ENCODE measurements at places on chromosomes 1 and 21.

GRCh38 chr1:163063143-163063542, 6.0 kb upstream of the RGS4 start:
- no peak for DNase-seq

GRCh38 chr1:24526940-24527542, 24.4 kb downstream of the RCAN3 start:
- DNase-seq, result no peak

DNA sequence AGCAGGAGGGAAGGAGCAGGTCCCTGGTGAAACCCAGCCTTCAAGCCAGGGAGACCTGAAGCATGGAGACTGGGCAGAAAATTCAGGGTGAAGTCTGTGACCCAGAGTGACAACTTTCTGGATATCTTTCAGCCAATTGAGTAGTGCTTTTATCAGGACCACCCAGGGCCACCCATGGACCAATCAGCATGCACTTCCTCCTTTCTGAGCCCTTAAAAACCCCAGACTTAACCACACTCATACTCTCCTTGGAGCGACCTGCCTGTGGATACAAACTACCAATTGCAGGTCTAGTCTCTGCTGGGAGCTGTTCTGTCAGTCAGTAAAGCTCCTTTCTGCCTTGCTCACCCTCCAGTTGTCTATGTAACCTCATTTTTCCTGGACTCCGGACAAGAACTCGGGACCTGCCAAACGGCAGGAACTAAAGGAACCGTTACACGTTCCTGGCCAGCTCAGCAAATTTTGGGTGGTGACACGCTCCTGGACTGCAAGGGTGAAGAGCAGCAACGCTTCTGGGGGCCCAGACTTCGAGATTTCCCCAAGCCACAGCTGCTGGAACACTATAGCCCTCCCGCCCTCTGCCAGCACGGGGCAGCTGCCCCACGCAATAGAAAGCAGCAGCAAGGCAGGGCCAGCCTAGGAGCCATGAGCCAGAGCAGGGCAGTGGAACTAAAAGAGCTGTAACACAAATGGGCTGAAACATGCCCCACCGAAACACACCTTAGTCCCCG, 1183.4 kb downstream of the AMY1C start:
- no peak for DNase-seq

DNA sequence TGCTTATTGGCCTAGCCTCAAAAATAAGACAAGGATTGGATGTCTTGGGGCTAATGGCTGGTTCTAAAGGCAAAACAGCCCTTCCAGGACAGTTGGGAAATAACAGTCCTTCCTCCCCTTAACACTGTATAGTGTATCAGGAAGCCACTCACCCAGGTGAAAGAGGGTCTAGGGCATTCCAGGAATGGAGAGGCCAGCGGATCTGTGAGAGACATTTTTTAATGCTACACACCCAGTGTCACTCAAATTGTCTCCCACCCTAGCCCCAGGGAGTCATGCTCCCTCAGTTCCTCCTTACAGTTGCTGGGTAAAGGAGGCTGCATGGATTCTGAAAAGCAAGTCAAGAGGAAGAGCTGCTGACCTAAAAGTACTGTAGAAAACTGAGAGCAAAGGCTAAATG, 24.1 kb upstream of the EXO1 start:
- no peak for DNase-seq

- no peak for DNase-seq
These were observed 450.0 kb downstream of the USP25 start for GRCh38 chr21:16179773-16180172.

DNA sequence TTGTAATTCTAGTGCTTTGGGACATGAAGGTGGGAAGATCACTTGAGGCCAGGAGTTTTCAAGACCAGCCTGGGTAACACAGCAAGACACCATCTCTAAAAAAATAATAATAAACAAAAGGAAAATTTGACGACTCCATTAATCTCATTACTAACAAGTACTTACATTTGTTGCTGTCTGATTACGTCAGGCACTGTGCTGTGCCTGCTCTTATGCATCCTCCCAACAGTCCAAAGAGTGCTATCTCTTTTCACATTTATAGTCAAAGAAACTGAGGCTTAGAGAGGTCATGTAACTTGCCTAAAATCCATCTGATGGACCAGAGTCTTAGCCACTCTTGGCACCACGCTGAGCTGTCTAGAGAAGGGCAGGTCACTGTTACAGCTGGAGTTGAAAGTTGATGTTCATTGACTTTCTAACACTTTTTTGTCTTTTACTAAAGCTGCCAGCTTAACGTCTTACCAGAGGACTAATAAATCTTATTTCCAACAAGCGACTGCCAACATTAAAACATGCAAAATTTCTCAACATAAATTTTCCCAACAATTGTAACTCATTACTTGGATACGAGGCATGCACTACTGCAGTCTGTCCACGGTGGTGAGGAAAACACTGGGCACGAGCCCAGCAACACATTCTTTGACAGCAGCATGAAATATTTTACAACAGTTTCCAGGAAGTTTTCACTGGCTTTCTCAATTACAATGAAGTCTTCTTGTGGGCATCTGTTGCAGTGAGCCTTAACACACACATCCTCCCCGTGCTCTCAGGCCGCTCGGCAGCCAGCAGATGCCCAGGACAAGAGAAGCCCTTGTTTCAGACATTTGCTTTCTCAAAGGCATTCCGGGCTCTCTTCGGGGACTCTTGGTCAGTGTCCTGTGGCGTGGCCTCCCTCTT, 262.9 kb upstream of the PROX1 start:
- no peak for DNase-seq

DNA sequence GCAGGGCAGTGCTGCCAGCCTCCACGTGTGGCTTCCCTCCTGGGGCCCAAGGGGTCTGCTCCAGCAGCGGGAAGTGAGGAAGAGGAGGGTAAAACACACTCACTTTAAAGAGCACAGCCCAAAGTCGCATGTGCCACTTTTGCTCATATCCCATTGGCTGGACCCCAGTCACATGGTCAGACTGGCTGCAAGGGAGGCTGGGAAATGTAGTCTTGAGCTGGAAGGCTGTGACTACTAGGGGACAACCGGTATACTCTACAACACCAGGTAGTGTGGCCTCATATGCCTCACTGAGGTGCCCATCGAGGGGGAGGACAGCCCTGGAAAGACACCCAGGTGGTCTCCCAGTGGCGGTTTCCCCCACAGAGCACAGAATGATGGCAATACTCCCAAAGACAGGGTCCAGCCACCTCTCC, 45.2 kb downstream of the CAMK2N1 start:
- peak; percentile 92 for DNase-seq

DNA sequence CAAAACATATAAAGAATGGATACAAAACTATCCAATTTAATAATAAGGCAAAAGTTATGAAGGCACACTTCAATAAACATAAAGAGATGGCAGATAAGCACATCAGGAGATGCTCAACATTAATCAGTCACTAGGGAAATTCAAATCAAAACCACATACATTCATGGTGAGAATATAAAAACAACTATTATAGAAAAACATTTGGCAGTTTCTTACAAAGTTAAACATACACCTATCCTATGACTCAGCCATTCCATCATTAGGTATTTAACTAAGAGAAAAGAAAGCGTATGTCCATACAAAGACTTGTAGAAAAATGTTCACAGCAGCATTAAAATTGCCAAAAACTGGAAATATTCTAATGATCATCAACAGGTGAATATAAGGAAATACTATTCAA, 44.3 kb downstream of the KIFAP3 start:
- DNase-seq, result no peak

GRCh38 chr21:37346841-37347430, 19.6 kb upstream of the DYRK1A start:
- no peak for DNase-seq

DNA sequence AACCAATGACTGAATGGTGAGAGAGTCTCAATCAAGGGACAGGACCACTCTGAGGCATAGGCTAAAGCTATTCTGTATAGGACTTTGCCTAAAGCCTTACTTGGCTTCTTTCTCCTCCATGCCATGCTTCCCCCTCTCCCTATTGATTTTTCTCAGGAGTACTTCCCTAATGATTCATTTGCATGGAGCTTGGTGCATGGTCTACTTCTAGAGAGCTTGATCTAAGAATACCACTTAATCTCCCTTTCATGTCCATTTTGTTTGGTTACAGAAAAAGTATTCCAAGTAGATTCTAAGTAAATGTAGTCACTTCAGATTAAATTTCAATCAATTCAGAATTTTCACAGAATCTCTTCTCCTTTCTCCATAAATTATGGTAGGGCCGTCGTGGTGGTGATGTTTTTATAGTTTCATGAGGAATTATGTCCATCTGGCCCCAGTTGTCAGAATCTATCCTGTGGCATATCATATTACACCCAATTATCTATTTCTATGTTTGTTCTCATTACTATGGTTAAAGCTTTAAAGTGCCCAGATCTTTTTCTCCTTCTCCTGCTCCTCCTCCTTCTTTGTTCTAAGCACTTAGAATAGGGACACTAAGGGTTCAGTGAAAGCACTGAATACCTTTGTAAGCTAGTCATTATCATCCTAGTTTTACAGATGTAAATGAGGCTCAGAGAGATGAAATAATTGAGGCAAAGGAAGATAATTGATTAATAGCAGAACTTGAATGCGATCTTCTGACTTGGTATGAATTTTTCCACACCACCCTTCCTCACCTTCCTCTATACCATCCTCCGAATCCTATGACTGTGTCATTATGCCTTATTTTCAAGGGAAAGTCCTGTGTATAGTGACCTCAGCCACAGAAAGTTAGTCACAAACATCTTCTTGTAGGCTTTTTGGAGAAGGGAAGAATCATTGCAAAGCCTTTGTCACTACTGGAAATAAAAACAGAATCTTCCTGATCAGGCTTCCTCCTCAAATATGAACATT, 85.6 kb upstream of the ZRANB2 start:
- DNase-seq, result no peak

DNA sequence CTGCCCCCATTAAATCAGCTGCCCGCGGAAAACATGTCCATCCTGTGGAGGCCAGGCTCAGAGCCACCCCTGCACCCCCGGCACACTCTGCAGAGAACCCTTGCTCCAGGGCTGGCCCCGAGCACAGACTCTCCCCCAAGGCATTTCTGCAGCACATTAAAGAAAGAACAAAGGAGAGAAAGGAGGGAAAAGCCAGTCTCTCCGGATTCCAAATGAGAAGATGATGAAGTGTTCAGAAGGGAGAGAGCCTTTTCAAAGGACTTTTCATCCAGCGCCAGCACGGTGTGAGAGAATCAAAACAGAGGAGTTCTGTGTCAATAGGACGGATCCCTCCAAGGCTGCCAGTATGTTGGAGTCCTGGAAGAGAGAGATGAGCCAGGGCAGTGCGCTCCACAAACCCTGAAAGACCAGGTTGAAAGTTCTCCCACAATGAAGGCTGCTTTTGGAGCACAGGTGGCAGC, 498.3 kb downstream of the NPHP4 start:
- DNase-seq, result no peak

DNA sequence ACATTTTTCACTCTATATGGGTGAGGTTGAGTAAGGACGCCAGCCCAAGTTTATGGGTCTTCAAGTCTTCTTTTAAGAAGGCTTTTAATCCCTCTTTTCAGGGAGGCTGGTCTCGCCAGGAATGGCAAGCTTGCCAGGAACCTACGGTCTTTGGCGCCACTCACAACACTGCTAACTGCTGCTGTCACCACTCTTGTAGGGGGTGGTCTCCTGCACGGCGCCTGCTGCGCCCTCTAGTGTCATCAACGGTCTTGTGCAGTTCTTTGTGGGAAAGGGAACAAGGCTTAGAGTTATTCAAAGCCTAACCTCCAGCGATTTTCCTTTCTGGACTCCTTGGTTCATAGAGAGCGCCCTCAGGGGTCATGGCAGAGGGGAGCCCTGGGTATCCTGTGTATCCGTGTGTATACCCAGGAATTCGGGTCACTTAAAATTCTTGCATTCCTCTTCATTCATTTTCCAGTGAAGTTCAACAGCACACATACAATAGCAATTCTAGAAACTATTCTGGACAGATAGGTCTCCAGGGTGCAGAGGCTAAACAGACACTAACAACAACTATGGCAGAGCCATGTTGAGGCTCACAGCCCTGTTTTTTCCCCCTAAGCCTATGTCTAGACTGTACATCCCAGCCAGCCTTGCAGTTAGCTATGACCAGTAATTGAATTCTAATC, 392.8 kb upstream of the CAMK1G start:
- DNase-seq, result no peak

DNA sequence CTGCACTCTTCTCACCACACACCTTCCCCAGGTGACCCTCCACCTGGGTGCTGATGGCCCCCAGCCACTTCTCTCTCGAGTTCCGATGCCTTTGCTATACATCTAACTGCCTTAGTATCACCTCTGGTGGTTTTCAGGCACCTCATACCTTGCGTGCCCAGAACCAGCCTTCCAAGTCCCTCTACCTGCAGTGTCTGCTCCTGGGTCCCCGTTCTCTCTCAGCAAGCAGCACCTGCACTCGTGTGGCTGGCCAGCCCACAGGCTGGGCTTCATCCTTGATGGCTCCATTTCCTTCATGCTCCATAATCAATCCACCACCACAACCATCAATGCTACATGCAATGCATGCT, 49.2 kb upstream of the EDN2 start:
- no peak for DNase-seq

- peak; percentile 98 for DNase-seq
These were observed at the start of gene ECM1 for GRCh38 chr1:150507912-150508864. TSS of gene ECM1 (plus strand) at chr1:150508109. CDS start at chr1:150508210, 101 bp downstream.

GRCh38 chr1:179296356-179297104, 2.9 kb downstream of the SOAT1 start:
- no peak for DNase-seq

- DNase-seq, result peak; percentile 45
These were observed 2.7 kb upstream of the COL6A2 start for GRCh38 chr21:46095083-46095719.

- DNase-seq, result no peak
These were observed 536.6 kb upstream of the CXADR start for GRCh38 chr21:16976193-16976592.

DNA sequence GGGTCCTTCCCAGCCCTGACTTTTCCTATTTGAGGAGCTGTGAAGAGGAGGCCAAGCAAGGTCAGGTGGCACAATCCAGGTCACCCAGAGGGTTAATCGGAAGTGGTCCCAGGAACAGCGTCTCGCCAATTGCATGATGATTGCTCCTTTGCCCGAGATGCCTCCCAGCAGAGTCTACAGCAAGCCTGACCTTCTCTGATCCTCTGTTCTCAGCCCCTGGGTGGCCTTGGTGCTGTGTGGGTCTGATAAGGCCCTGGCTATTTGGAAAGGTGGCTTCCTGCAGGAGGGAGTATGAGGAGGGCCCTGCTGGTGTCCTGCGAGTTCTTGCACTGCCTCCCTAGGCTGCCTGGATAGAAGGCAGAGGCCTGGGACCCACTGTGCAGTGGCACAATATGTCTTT, 116.2 kb downstream of the FOXD2 start:
- DNase-seq, result no peak
